ENCODE measurements at places on chromosomes 2 and 18. TPM values are rescaled to one million over a fixed set of nuclear protein-coding genes. Genes with fewer than 3 reads are reported as not detected.

Gene SERPINB2
- total RNA-seq: 0.05 TPM

Gene DPP10
- not detected for total RNA-seq

Gene CREG2
- total RNA-seq: 10.3 TPM

Gene RASGRP3
- total RNA-seq: 0.98 TPM

Gene CNRIP1
- 1.6 TPM for total RNA-seq

Gene TMEM178A
- total RNA-seq: 0.10 TPM

Gene ERMN
- not detected for total RNA-seq

All from A549 treated with AZD2906 at 1 μM for 4 hours (cell line).